ENCODE measurements at places on chromosomes 13 and 19.

- no peak for DNase-seq
Observed at GRCh38 chr19:31727536-31727935, 378.3 kb upstream of the TSHZ3 start.

DNA sequence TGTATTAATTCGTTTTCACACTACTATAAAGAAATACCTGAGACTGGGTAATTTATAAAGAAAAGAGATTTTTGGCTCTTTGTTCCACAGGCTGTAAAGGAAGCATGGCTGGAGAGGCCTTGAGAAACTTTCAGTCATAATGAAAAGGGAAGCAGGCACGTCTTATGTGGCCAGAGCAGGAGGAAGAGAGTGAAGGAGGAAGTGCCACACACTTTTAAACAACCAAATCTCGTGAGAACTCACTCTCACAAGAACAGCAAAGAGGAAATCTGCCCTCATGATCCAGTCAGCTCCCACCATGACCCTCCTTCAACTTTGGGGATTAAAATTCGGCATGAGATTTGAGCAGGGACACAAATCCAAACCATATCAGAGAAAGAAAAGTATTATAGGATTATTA lies 1255.9 kb upstream of the MIR17HG start:
- DNase-seq = no peak

DNA sequence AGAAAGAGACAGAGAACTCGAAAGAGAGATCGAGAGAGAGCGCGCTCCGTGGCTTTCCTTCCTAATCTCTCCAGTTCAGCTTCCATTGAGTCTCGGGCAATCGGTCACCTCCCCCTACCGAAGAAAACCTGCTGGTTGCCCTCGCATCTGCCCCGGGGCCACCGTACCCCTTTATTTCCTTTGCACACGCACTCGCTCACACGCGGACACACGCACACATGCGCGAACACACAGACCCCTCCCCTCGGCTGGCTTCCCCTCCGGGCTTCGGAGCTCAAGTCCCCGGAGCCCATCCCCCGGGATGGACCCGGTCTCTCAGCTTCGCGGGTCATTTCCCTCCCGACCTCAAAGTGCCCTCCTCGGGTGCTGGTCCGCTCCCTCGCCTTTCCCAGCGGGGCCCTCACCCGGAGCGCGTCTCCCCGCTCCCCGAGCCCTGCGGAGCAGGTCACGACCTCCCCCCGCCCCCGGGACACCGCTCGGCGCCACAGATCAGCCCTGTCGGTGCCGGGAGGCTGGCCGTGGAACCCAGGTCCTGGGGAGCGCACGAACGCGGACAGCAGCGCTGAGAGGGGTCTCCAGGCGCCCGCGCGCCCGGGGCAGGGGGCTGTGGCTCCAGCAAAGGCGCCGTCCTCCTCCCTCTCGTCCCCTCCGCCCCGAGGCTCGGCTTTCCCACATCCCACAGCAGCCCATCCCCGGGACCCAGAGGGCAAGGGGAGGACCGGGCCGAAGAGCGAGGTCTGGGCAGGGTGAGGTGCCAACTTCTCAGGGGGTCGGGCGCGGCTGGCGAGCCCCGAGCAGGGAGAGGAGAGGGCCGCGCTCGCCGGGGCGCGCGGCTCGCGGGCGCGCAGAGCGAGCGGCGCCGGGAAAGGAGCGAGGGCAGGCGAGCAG lies 1.8 kb downstream of the DACH1 start:
- no peak for DNase-seq

DNA sequence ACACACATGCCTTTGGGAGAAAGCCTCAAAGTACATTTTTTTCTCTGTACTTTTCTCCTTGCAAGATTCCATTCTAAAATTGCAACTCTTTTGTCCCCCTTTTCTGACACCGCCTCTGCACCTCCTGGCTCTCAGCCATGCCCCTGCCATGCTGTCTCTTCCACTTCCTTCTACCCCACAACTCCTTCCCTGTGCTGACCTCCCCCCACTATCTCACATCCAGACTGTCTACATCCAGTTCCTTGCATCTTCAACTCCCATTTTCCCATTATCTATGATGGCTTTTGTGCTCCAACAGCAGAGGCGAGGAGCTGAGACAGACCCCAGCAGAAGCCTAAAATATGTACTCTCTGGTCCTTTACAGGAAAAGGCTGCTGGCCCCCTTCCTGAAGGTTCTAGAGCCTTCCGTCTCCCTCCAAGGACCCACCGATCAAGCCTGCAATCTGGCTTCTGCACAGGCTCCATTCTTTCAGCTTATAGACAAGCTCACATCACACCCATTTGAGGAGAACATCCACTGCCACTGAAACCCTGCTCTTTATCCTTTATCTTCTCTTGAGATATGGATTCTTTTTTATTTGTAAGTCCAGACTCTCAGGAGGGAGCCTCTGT lies 50.2 kb downstream of the RFX2 start:
- no peak for DNase-seq

GRCh38 chr19:30570194-30570593 lies 198.0 kb downstream of the ZNF536 start:
- DNase-seq = no peak

DNA sequence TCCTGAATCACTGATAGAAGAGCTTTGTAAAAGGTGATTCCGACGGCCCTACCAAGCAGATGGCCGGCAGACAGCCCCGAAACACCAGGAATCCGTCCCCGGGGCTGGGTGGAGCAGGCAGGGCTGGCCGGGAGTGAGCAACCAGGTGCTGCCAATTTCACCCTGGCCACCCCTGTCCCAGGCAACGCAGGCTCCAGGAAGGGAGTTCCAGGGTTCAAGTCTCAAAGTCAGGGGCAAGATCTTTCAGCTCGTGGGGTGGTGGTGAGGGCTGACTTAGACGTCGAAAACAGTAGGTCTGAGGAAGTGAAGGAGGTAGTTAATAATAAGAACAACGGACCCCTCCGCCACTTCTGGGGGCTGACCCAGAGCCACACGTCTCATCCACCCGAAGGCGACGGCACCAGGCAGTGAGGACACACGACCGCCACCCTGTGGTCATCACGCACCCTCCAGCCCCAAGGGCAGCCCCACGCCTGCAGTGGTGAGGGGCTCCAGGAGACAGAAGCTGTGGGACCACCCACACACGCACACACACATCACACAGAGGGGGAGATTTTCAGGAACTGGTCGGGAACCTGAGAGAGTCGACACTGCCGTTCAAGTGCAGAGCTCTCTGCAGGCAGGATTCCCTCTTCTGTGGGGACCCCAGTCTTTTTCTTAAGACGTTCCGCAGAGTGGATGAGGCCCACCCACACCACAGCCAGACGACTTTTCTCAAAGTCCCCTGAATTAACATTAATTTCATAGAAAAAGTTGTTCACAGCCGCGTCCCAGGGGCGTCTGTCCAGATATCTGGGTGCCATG lies 67.2 kb downstream of the SPACA7 start:
- DNase-seq = no peak

GRCh38 chr19:52214241-52214640 lies 24.4 kb downstream of the PPP2R1A start:
- no peak for DNase-seq

- DNase-seq = no peak
Observed at GRCh38 chr13:113029487-113030258, 60.7 kb downstream of the MCF2L start.

DNA sequence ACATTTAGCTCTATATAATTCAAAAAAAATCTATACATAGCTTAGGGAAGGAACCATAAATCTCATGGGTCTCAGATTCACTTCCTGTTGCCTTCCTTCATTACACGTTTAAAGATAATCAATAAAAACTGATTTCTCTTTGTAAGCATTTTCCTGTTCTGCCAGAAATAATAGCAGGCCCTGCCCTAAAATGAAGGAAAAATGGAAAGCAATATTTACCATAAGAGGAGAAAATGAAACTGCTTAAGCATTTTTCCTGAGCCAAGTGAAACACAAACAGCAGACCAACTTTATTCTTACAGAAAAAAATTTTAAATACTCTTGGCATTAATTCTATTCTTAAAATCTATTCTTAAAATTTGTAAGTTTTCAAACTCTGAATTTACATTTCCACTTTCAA lies 4.0 kb downstream of the LHFPL6 start:
- no peak for DNase-seq

- no peak for DNase-seq
Observed at GRCh38 chr13:90500569-90500968, 846.9 kb upstream of the MIR17HG start.

DNA sequence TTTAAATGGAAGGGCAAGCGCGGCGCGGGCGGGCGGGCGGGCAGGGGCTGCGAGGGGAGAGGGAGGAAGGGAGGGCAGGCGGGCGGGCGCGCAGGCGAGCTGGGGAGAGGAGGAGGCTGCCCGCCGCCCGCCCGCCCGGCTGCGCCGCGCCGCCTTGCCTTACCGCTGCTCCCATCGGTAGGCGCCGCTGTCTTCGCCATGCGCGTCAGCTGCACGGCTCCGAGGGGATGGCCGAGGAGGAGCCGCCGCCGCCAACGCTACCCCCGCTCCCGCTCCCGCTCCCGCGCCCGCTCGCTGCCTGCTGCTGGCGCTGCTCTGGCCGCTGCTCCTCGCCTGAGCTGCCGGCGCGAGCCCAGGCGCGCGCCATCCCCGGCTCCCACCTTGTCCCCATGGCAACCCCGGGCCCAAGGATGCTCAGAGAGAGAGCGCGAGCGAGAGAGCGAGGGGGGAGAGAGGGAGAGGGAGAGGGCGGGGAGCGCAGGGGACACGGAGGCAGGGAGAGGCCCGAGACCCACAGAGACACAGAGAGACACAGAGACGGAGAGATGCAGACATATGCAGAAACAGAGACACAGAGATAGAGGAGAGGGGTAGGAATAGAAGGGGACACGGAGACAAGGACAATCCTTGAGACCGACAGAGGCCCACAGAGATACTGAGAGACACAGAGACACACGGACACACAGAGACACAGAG lies 40.3 kb downstream of the DEDD2 start:
- no peak for DNase-seq

GRCh38 chr13:97030705-97031452 lies 36.6 kb upstream of the OXGR1 start:
- DNase-seq = no peak

- DNase-seq = no peak
Observed at GRCh38 chr13:113062691-113063090, 42.9 kb upstream of the F7 start.

DNA sequence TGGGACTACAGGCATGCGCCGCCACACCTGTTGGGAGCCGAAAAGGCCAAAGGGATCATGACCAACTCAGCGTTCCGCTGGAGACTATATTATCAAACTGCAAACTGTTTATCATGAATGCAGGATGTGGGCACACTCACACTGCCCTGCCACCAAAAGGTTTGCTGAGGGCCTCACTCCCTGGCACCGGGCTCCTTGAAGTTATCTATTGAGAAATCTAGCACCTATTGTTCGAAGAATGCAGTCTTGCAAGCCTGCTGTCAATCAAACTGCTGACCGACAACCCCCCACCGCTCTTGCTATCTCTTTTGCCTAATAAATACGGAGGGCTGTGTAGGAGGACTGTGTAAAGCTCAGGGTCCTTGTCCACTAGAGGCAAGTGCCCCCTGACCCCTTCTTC lies 5.2 kb upstream of the ZNF836 start:
- no peak for DNase-seq

DNA sequence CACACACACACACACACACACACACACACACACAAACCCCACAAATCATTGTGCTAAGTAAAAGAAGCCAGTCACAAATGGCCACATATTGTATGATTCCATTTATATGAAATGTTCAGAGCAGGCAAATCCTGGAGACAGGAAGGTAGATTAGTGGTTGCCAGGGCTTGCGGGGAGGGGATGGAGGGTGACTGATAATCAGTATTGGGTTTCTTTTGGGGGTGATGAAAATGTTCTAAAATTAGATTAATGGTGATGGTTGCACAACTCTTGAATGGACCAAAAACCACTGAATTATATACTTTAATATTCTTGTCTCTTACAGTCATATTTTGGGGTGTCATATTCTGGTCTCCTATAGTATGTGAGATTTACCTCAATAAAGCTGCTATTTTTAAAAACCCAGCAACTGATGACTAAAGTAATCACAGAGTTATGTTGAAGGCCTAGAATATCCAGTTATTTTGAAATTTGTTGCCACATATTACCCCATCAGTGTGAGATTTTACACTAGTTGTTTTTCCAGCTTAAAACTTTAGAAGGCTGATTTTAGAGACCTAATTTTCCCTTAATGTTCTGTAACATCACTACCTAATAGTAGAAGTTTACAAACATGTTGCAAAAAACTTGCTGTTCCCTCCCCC lies 20.3 kb downstream of the FLT1 start:
- DNase-seq = no peak

DNA sequence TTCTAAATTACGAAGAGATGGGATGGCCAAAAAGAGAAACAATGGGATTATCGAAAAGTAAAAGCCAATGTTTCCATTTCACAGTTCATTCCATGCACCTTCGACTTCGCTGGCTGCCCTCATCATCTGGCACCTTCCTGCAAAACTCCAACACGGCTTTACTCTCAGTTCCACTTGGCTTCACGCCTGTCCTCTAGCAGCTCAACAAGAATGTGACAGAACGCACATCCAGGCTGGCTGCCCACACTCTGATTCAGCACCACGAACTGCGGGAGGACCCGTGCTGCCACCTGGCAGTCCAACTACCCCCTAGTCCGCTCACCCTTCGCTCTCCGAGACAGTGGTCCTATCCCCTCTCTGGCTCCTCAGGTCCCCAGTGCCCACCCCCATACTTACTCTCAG lies 11.7 kb downstream of the ATP7B start:
- no peak for DNase-seq

GRCh38 chr13:29621051-29621800 lies 25.7 kb upstream of the SLC7A1 start:
- no peak for DNase-seq

- no peak for DNase-seq
Observed at GRCh38 chr13:111559612-111560403, 239.4 kb downstream of the TEX29 start.

- DNase-seq = no peak
Observed at GRCh38 chr13:71867131-71867814, at the start of gene DACH1. TSS of gene DACH1 (minus strand) at chr13:71867204.

GRCh38 chr13:32330441-32330840 lies 15.1 kb downstream of the BRCA2 start:
- DNase-seq = no peak

- no peak for DNase-seq
Observed at GRCh38 chr13:45773236-45773635, 71.1 kb downstream of the CBY2 start.

GRCh38 chr13:44876782-44877324 lies 112.4 kb downstream of the NUFIP1 start:
- no peak for DNase-seq

GRCh38 chr13:91647361-91647990 lies 249.1 kb downstream of the GPC5 start:
- DNase-seq = no peak

DNA sequence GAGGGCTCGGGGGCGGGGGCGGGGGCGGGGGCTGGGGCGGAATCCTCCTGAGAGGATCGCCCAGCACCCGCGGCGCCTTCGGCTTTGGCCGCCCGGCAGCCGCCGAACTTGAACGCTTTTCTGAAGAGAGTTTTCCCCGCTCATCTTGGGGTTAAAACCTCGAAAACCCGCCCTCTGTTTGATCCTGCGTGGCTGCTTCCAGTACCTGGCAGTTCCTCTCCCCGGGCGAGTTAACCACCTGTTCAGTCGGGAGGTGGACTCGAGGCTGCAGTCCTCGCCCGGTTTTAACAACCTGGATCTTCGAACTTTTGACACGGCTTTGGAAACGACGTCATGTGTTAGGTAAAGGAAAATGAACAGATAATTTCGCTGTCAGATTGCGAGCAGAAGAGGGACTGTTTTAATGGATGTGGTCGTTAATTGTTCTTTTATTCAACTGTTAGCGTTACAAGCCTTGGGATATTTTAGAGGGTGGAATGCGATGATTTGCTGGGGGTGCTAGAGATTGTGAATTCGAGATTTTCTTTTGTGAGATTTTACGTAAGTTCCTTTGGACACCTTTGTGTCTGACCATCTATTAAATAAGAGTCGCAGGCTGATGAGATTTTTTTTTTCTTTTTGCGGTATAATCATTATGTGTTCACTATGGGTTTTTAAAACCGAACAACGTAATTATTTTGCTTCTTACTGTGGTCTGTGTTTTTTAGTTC lies 1.0 kb downstream of the FNDC3A start:
- DNase-seq = peak; percentile 55
